Activated CD8-positive, alpha-beta memory T cell treated with anti-CD3 and anti-CD28 coated beads, Interleukin-2, amount 50 U/mL, for 48 hours (primary cell): ENCODE measurements at places on chromosomes 4 and X.

GRCh38 chrX:115892787-115893671 lies 277.5 kb upstream of the AGTR2 start:
- DNase-seq, result no peak

DNA sequence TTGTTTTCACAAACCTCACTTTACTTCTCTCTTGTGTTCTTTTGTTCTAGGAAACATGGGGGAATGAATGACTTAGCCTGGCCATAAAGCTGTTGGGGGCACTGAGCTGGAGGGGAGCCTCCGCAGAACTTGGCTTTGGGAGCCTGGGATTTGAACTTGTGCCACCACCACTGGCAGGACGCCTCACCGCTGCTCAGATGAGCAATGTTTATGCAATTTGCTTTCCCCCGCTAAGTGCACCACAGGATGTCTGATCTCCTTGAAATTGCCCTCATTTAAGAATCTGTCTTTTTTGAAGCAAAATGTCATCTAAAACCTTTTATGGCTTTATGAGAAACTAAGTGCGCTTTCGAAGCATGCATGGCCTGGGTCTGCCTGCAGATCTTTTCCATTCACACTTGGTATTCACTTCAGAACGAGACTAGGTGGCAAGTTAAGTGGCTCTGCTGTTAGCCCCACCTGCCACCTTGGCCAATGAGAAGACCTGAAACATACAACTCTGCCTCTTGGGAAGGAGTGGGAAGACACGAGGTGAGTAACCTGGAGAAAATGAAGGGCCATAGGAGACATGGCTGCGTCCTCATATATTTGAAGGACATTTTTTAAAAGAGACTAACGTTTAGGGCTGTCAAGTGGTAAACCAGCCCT lies 119.3 kb downstream of the LDB2 start:
- no peak for DNase-seq

DNA sequence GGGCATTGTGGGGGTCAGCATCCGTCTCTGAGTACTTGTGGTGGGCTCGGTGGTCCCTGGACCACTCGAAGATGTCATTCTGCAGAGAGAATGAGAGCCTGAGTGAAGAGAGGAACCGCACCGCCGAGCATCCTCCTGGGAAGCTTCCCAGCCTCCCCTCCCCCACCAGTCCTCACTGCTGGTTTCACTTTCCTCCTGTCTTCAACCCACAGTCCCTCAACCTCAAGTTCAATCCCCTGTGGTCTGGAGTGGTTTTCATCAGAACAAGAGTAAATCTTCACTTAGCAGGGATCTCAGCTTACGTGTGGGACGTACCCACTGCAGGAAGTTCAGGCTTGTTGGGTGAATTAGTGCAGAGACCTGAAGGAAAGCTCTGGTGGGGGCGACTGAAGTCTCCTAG lies 117.8 kb downstream of the SCD5 start:
- DNase-seq, result no peak

DNA sequence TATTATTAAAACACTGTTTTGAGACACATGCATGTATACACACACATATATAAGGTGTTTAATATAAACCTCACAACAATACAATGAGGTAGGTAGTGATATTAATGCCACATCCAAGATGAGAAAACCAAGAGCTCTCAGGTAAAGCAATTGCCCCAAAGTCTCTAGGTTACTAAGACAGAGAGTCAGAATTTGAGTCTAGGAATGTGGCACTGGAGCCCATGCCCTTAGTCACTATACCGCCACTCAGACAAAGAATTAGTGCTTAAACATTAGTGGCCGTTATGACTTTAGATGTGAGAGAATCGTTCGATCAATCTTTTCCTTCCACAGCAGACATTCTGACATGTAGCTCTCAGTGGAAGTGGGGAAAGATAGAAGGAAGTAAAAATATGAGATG lies 108.2 kb upstream of the ACSL4 start:
- no peak for DNase-seq

DNA sequence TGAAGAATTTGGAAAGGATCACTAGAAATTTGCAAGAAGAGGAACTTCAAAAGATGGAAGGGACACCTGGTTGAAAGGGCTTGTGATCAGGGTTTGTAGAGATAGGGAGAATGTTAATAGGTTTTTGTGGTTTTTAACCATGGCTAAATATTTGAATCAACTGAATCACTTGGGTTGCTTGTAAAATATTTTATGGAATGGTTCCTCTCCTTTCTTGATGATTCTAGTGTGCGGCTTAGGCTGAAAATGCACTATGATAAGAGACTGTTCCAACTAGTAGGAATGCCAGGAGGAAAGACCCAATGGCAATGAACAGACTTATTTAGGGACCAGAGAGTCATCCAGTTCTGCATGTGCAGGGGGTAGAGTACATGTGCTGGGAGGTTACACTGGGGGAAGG lies 408.2 kb downstream of the ARHGAP24 start:
- DNase-seq, result no peak

DNA sequence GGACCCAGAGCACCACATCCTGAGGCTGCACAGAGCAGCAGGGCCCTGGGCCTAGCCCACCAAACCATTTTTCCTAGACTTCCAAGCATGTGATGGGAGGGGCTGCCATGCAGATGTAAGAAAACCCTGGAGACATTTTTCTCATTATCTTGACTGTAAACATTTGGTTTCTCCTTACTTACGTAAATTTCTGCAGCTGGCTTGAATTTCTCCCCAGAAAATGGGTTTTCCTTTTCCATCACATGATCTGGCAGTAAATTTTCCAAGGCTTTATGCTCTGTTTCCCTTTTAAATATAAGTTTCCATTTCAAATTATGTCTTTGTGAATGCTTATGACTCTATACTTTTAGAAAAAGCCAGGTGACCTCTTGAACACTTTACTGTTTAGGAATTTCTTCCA lies 945.9 kb upstream of the NDST4 start:
- DNase-seq, result no peak

DNA sequence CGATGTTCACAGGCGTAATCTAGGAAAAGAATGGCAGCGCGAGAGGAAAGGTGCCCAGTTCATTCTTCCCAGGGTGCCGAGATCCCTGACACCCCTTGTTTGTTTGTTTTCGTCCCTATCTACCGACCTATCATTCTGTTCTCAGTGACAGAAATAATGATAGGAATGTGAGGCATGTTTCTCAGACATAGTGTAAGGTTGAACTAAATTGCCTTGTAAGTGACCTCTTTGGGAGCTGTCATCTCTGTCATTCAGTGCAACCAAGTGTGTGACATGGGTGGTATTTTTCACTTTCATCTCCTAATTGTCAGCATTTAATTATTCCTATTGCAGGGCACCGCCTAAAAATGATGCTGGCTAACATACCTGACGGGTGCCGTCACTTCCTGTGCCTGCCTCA lies 24.4 kb downstream of the CLDN22 start:
- DNase-seq, result no peak

- DNase-seq, result no peak
These were observed 154.9 kb upstream of the BMP3 start for GRCh38 chr4:80875642-80876041.

GRCh38 chr4:109729117-109729717 lies 653 bp downstream of the PLA2G12A start:
- no peak for DNase-seq

DNA sequence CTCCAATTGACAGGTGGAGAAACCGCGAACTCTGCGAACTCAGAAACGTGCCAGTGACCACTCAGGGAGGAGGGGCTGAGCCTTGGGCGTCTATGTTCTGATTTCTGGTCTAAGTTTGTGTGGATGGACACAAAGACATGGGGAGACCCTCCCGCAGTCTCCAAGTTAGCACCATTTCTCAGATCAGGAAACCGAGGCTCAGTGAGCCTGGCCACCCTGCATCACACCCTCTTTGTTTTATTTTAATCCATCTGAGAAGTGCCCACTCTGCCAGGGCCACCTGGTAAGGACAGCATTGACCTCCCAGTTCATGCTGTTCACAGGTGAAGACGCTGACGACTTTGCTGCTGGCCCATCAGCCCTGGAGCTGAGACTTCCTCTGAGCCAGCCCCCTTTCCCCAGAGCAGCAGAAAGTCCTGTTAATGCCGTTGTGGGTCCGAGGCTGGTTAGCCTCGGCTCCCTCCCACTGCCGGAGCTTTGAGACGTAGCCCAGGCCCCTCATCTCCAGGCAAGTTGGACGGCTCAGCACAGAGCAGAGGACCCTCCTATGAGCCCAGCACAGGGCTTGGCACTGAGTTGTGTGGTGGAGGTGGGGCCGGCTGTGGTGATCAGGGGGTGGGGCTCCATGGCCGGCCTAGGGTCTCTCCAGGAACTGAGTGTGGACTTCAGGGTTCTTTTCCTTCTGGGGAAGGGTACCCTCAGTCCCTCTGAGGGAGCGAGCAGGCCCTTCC lies 43.7 kb downstream of the PSAPL1 start:
- peak; percentile 20 for DNase-seq

DNA sequence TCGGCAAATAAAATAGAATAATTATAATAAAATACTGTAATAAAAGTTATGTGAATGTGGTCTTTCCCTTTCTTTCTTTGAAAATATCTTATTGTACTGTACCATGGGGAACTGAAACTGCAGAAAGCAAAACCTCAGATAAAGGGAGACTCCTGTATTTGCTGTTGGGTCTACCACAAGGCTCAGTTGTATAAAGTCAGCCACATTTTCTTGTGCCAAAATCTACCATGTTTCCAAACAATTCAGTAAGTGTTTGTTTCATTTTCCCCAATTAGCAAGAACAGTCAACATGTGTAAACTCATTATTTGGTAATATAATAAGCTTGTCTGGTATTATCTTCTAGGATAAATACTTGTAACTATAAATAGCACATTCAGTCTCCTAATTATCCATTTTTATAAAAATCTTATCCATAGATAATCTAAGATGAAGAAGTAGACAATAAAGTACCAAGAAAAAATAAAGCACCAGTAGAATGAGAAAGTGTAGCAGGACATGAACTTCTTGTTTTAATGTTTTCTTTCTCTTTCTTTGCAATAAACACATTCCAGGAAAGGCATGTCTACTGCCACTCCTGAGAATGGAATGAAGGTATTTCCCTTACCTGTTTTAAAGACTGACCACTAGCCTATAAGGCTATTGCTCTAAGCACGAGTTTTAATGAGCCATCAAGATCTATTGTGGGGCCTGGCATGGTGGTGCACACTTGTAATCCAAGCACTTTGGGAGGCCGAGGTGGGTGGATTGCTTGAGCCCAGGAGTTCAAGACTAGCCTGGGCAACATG lies 15.0 kb upstream of the OTUD4 start:
- DNase-seq, result no peak

DNA sequence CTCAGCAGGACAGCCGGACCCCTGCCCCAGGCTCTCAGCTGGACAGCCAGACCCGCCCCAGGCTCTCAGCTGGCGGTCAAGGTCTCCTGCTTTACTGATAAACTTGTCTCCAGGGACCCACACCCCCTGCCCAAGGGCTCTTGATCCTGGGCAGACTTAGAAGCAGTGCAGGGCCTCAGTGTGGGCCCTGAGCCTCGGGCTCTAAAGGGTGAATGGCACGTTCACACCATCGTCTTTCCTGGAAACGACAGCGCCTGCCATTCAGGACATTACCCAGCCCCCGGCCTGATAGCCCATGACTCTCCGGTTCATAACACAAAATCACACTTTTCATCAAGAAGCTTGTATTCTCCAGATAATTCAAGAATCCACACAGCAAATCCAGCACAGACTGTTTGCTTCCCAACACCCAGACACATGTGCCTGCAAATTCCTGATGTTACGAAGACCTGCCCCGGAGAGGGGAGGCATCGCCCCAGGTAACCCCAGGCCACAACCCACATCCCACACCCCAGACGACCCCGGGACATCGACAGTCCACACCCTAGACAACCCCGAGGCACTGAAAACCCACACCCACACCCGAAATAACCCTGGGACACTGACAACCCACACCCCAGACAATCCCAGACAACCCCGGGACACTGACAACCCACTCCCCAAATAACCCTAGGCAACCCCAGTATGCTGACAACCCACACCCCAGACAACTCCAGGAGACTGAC lies 136.8 kb downstream of the FAM53A start:
- no peak for DNase-seq

DNA sequence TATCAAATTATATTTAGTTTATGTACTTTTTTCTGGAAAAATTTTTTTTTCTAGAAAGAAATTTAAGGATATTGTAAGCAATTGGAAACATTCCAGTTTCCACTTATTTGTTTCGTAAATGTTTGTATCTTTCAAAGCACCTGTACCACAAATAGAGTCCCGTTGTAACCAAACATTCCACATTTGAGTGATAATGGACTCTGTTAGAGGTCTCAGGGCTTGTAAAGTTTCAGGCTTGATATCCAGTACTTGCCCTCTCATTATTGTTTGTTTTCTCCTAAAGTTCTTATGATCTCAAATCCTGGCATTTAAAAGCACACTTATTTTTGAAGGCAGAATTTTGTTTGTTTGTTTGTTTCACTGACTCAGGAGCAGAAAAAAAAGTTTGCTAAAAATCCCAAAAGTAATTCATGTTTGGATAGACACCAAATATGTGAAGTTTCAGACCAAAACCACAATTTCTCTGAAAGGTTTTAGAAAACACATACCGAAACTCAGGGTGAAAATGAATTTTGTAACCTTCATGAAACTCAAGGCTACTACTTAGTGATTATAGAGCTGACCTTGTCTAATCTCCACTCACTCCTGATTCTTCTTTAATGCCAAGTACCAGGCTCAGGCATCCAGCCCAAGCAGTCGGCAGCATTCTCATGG lies 5.7 kb upstream of the TMEM192 start:
- DNase-seq, result no peak

GRCh38 chrX:38151441-38151840 lies 69.2 kb downstream of the SRPX start:
- DNase-seq, result no peak

DNA sequence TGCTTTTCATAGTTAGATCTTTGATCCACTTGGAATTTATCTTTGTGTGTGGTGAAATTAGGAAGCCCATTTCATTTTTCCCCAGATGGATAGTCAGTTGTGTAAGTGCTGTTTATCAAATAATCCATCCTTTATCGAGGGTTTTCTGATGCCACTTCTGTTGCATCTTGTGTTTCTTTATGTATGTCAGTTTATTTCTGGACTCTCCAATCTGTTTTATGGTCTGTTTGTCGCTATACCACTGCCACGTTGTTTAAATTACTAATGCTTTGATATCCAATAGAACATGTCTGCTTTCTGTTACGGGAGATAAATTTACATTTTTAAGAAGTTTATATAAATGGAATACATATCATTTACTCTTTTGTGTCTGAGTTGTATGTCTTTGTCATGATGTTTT lies 21.0 kb downstream of the CD38 start:
- no peak for DNase-seq

DNA sequence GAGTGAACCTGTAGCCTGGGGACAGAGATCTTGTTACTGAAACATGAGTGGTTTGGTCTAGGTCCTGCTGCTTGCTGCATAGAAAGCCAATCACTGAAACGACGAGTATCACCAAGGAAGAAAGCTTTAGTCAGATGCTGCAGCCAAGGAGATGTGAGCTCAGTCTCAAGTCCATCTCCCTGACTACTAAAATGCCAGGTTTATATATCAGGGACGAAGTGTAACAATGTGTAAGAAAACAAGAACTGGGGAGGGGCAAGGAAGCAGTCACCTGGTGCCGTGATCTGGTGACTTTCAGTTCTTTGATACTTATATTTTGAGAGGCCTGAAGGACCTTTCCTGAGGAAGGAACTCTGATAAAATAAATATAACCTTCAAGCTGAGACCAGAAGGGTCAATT lies 19.6 kb upstream of the ABRAXAS1 start:
- no peak for DNase-seq
